ENCODE measurements at places on chromosomes 13 and 19. TPM values are rescaled to one million over a fixed set of nuclear protein-coding genes. Genes with fewer than 3 reads are reported as not detected.

- DNase-seq = peak; percentile 62
Measured at GRCh38 chr19:34232566-34233481, 21.5 kb upstream of the GARRE1 start.

DNA sequence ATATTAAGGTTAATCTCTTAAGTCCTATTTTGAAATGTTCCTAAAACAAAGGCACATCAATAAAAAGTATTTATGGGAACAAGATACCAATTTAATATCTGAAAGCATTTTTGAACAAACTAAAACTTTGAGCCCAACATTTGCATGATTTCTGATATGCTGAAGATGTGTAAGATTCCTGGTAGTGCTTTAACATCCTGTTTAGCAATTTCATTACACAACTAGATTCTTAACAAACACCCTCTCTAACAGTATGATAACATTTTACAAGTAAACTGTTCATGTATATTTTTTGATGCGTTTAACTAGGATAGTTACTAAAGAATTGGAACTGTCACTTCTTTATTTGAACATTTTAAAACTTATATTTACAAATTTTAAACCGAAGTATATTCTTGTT is 63.9 kb downstream of the DACH1 start:
- no peak for DNase-seq

- DNase-seq = no peak
Measured at GRCh38 chr19:51010066-51010795, 8.8 kb upstream of the KLK8 start.

The TINCR gene
- polyA plus RNA-seq = 1.9 TPM

The SPACA4 gene
- 0.12 TPM for polyA plus RNA-seq
